ENCODE measurements at places on chromosomes 16 and 17.

- DNase-seq, result peak; percentile 83
These were observed 664 bp upstream of the NKD1 start for GRCh38 chr16:50547340-50548124.

DNA sequence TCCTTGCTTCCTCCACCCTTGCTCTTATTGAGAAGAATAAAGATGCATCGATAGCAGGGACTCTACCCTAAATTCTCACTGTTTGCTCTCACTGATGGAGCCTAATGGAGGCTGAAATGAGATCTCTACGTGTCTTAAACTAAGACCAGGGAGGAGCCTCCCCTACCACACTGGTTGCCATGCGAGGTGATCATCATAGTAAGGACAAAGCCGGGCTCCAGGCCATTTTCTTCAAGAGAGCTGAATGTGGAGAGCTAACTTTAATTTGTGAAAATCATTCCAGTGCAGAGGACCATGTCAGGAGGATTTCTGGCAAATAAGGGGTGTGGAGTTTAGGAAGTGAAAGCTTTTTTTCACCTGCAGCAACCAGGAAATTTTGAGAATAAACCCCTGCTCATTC is 5.6 kb downstream of the CDH11 start:
- no peak for DNase-seq

DNA sequence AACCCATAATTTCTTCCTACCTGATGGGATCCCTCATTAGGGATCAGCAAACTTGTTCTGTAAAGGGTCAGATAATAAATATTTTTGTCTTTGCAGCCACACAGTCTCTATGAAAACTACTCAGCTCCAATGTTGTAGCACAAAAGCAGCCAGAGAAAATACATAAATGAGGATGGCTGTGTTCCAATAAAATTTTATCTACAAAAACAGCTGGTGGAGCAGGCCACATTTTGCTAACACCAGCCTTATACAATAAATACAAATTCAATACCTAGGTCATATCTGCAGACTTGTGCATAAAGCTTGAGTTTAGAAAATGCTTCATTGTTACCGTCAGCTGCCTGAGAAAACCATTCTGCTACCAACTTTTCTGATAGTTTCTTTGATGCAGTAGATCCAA is 38.4 kb upstream of the INTS2 start:
- no peak for DNase-seq

DNA sequence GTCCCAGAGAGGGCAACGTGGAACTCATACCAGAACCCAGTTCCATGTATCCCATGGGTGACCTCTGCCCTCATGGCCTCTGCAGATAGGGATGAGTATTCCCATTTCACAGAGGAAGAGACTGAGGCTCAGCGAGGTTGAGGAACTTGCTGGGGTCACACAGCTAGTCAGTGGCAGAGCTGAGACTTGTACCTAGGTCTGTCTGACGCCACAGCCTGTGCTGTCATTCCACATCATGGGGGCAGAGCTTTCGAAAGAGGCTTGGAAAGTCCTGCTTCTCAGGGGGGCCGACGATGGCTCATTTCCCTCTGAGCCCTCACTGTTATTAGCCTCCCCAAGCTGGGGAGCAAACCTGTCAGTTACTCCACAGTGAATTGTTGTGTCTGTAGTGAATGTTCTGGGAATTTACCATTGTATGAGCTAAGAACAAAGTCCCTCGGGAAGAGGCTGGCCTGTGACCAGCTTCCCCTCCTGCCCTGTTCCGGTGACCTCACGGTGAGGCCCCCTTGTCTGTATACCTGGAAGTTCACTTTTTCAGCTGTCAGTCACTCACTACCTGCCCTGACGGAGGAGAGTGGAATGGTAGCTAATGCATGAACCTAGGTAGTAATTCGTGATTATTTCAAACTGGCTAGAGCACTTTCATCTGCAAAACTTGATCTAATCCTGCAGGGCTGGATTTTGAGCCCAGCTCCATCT is 8.9 kb downstream of the METTL22 start:
- no peak for DNase-seq

DNA sequence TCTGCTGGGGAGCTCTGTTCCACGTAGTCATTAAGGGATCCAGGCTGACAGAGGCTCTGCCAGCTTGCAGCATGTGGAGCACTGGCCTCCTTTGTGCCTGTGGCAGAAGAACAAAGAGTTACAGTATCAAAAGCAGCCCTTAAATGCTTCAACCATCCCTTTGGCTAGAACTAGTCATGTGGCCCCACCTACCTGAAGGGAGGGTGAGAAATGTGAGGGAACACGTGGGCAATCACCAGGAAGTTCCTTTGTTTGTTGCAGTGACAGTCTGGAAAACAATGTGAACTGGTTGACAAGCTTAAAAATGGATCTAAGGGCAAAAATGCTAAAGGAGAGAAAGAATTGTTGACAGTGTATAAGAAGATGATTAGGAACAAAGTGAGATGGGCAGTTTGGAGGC is 290.4 kb upstream of the HSBP1 start:
- DNase-seq, result no peak

DNA sequence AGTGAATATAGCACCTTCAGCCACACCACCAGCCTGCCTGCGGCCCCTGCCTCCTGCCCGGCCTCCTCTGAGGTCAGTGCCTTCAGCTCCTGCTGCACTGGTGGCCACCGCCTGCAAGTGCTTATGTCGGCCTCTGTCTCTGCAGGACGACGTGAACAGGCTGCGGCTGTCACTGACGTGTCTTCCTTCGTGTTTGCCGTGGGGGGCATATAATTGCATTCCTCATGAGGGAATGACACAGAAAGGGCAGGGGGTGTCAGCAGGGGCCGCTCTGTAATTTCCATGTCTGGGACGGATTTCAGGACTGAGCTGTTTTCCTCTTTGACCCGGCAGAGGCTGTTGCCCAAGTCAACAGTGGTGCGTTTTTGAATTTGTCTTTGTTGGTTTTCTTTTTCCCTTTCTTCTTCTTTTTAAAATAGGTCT is 28.5 kb downstream of the CMIP start:
- DNase-seq, result no peak

DNA sequence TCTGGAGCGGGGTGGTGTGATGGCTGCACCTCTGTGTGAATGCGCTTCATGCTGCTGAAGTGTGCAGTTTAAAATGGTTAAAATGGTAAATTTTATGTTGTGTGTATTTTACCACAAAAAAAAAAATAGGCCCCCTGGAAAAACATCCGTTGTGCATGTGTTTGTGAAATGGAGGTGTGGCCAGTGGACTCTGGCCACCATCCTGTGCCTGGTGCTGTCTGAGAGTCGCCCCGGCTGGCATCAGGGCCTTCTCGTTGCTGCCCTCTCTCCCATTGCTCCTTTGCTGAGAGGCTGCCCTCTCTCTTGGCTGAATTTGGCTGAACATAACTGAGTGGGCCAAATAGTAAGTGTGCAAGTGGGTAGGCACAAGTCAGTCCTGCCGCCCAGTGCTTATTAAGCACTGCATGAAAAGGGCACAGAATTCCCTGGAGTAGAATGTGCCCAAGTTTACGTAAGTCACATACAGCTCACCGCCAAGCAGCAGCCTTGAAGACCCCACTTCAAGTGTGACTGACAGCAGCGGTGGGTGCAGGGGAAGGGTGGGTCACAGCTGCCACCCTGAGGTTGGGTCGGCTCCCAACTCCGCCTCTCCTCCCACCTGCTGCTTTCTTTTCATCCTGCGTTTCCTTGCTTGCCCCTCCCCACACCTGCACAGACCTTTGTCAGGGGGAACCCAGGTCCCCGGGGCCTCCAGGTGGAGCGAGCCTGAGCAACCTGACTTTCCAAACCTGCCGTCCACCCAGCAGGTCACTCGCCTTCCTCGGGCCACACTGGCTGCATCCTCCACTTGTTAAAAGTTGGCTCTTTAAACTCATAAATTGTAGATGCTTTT is 46.8 kb downstream of the FOXK2 start:
- no peak for DNase-seq

DNA sequence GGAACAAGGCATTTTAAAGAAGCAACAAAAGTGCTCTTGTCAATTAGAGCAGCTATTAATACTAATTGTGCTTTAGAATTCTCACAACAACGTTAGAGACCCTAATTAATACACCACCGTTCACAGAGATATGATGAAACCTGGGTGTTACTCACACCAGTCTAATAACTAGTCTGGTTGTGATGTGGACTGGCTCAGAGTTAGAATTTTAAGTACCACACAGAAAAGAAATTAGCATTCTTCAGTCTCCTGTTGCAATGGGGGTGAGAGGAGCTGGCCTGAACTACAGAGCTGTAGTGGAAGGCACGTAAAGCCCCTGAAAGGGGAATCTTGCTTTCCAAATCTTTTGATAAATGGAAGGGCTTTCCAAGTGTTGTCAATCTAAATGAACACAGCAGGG is 240.8 kb upstream of the TOX3 start:
- no peak for DNase-seq

GRCh38 chr16:25606069-25606468 is 85.7 kb upstream of the HS3ST4 start:
- no peak for DNase-seq

DNA sequence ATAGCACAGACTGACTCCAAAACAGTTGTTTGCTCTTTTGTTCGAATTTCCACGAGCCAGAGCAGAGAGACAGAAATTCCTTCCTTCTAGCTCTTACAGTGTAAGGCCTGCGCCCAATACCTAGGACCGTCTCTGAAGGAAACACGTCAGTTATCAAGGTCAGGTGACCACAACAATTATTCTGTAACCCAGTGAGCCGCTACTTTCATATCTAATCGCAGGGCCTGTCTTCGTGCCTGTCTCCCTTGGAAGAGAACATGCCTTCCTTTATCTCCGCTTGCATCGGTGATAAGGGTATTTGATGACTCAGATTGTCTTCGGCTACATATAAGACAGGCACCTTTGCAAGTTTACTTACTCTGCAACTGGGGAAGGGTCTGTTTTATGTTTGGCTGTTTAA is 288.0 kb downstream of the MAF start:
- no peak for DNase-seq

DNA sequence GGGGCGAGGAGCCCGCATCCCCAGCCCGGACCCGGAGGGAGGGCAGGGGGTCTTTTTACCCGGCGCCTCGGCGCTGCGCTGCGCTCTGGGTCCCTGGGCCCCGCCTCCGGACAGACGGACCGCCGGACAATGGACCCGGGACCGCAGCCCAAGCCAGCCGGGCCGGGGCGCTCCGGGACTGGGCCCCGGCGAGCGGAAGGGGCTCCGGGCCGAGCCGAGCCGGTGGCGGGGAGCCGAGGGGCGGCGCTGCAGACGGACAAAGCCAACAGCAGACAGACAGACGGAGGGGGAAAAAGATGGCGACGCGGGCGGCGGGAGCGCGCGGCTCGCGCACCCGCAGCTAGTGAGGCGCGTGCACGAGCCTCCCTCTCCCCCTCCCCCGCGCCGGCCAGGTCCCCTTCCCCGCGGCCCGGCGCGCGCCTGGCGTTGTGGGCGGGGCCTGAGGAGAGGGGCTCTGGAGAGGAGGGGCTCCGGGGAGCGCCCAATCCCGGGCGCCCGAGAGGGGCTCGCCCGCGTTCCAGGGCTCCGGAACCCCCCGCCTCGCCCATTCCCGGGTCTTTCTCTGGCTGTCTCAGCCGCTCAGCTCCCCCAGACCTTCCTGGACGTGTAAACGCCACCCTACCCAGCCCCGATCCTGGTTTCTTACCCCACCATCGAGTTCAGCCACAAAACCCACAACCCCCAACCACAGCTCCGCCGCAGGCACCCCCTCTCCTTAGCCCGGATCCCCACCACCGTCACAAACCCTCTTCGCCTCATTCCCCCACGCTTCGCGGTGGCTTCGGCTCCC is at the start of gene ZNF821:
Gene ZNF821 (minus strand): TSS at position 334 of the 790 bp plus-strand sequence. CDS start 4,236 bp downstream, outside the sequence.
- DNase-seq, result peak; percentile 79

- no peak for DNase-seq
These were observed 10.6 kb downstream of the CDH16 start for GRCh38 chr16:66908116-66908515.

GRCh38 chr17:29622337-29623282 is at the start of gene CORO6:
Gene CORO6 (minus strand): TSS chr17:29622912. CDS start chr17:29621421, 1,491 bp downstream.
- peak; percentile 72 for DNase-seq

- DNase-seq, result no peak
These were observed 66.9 kb downstream of the MYO18A start for GRCh38 chr17:29113334-29113733.

- DNase-seq, result no peak
These were observed 31.4 kb downstream of the B9D1 start for GRCh38 chr17:19331134-19331533.

DNA sequence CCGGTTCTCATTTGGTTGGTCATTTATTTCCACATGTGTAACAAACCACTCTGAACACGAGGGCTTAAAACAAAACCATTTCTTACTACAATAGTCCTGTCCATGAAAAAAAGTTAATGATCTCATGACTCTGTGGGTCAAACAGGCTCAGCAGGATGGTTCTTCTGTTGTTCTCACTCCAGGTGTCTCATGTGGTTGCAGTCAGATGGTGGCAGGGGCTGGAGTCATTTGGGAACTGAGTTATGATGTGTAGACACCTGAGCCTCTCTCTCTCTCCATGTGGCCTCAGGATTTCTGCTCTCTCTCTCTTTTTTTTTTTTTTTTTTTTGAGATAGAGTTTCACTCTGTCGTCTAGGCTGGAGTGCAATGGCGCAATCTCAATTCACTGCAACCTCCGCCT is 55.4 kb downstream of the RTN4RL1 start:
- DNase-seq, result no peak

DNA sequence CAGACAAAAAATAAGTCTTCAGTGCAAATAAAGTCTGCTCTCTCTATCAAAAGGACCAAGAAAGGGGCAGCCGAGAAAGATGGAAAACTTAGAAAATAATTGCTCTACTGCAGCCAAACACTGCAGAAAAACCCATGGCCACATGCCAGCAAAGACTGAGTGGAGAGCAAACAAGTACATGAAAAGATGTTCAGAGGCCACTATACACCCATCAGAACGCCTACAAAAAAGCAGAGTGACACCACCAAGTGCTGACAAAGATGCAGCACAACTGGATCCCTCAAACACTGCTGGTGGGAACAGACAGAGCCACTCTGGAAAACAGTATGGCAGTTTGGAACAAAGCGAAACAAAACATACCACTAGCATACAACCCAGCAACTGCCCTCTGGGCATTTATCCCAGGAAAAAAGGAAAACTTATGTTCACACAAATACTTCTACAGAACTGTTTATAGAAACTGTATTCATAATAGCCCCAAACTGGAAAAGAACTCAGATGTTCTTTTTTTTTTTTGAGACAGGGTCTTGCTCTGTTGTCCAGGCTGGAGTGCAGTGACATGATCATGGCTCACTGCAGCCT is 36.7 kb downstream of the KIAA0753 start:
- no peak for DNase-seq

DNA sequence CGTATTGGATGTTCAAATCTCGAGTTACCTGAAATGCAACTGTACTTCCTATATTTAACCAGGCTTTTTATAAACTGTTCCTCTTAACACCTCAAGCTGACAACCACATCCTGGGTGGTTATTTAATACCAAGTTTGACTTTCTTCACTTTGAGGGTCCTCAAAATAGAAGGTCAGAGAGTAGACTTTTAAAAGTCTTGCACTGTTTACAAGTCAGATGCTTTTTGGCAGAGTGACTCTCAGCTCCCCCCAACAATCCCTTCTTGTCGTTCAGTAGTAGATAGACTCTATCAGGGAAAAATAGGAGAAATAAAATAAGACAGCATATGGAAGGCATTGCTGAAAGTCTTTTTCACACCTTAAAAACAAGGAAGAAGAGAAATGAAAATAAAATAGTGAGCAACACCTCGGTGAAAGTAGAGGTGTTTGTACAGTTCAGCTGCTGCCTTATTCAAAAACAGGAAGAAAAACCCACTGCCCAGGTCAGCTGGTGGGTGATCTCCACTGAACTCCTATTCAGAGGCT is 650.4 kb downstream of the WWOX start:
- no peak for DNase-seq

- DNase-seq, result no peak
These were observed 19.1 kb downstream of the ITPRIPL2 start for GRCh38 chr16:19132898-19133297.
